Heart left ventricle (tissue), 16 donors: ENCODE measurements at places on chromosomes 7 and 10. TPM values are rescaled to one million over a fixed set of nuclear protein-coding genes. Genes with fewer than 3 reads are reported as not detected.

The NUDCD3 gene
- total RNA-seq, result 133 TPM

The OR2A1 gene
- not detected for total RNA-seq

The CNTNAP2 gene
- 0.38 TPM for total RNA-seq

The ATRNL1 gene
- total RNA-seq, result 28.5 TPM

The SH2B2 gene
- 3.1 TPM for total RNA-seq

The LIPM gene
- not detected for total RNA-seq

The SLC26A3 gene
- total RNA-seq, result not detected

The DPYSL4 gene
- 45.9 TPM for total RNA-seq
